ENCODE measurements at places on chromosomes 7 and 10.

DNA sequence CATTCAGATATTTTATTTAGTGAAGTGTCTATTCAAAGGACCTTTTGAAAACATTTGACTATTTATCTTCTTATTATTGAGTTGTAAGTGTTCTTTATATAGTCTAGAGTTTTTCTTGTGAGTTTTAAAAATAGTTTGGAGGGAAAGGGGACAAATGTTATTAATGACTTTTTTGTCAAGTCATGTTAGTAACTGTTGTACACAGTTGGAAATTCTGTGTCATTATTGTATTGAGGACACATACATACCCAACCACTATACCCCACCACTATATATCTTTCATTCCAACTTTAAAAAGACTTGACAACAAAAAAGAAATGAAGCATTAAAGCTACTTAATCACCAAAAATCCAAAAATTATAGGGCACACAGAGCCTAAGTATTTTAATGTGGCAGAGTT, 53.2 kb upstream of the OIT3 start:
- no peak for DNase-seq

GRCh38 chr10:4278186-4278585, 493.2 kb upstream of the KLF6 start:
- DNase-seq, result no peak

GRCh38 chr10:97361537-97361901, 27.0 kb upstream of the FRAT2 start:
- no peak for DNase-seq

- DNase-seq, result no peak
Measured at GRCh38 chr7:11216276-11216675, 242.6 kb downstream of the PHF14 start.

GRCh38 chr10:132707121-132707775, 78.7 kb downstream of the NKX6-2 start:
- DNase-seq, result no peak

- no peak for DNase-seq
Measured at GRCh38 chr7:11754933-11755332, 77.1 kb downstream of the THSD7A start.

- DNase-seq, result no peak
Measured at GRCh38 chr7:87498893-87499292, 23.4 kb upstream of the ABCB4 start.

GRCh38 chr7:149595541-149595940, 97.9 kb upstream of the ZNF746 start:
- no peak for DNase-seq

DNA sequence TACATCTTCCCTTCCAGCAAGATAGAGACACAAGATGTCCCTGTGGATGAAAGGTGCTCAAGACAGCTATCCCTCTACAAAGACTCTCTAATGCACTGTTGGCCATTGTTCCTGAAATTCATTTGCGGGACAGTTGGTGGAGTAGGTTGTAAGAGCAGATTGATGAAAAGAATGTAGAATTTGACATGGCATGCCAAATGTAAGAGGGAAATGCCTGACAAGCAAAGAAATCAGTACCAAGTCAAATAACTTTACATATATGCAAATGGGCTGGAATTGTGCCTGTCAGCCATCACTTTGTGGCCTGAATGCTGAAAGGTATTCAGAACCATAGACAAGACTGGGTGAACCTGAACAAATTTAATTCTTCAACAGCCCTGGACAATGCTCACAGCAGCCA, 120.3 kb upstream of the FAM204A start:
- DNase-seq, result no peak

DNA sequence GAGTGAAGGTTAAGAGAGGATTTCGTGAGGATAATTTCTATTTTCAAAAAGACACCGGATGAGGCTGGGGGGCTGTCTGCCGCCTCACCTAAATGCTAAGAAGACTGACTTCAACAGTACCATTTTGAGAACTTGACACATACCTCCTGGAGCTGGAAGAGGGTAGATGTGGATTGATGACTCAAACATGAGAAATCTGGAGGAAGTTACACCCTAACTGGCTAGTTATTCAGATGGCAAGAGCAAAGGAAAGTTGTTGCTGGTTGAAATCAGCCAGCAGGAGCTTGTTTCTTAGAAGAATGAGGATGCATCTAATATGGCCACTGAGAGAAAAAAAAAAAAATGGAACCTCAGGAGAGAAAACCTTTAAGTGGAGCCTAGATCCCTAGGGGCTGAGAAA, 76.2 kb upstream of the KIAA1217 start:
- DNase-seq, result no peak

DNA sequence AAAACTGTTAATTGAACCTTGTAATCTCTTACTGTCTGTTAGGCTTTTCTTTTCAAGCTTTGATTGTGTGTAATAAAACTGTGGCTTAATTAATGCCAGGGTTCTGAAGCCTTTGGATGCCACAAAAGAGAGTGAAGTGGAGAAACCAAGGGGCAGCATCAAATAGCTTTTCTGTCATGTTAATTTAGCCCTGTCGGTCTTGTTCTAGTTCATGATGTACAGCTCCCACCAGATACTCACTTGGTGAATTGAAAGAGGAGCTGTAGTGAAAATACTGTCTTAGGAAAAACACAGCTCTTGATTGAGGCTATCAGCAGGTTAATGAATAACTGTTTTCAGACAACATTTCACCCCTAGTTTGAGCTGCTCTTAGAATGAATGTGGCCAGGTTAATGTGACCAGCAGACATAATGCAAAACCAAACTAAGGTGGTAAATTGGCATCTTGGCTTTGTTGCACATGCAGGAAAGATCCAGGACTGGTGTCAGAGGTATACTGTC, 94.2 kb downstream of the POLL start:
- no peak for DNase-seq

DNA sequence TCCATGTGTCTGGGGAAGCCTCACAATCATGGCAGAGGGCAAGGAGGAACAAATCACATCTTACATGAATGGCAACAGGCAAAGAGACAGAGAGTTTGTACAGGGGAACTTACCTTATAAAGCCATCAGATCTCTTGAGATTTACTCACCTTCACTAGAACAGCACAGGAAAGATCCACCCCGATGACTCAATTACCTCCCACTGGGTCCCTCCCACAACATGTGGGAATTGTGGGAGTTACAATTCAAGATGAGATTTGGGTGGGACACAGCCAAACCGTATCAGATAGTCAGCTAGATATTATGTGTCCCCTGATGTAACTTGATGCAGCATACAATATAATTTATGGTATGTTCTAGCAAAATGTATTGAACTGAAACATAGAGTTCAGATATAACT, 14.1 kb upstream of the CEP41 start:
- no peak for DNase-seq

GRCh38 chr10:110759523-110759922, 112.2 kb upstream of the PDCD4 start:
- DNase-seq, result no peak

GRCh38 chr10:36538953-36539586, 586.3 kb upstream of the ANKRD30A start:
- DNase-seq, result no peak

- no peak for DNase-seq
Measured at GRCh38 chr10:49508654-49509053, 30.3 kb downstream of the ERCC6 start.

DNA sequence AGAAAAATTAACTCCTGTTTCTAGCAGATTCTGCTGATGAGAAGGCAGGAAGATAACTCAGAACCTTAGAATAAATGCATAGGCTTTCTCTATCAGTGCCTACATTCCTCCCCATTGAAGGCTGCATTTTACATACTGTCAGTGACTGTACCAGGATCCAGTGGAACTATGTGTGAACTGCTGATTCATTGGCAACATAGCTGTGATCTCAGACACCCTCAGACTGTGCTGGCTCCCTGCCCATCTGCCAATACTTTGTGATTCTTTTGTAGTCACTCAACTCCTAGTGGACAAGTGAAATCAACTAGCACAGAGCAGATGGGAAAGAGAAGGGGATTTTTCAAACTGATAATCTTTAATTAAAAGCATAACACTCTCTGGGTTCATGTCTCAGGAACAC, 375.8 kb downstream of the MDFIC start:
- no peak for DNase-seq

- no peak for DNase-seq
Measured at GRCh38 chr10:43595739-43596298, 10.4 kb upstream of the ZNF485 start.

- DNase-seq, result no peak
Measured at GRCh38 chr10:117736655-117737054, 194.1 kb downstream of the EMX2 start.

- DNase-seq, result no peak
Measured at GRCh38 chr10:101783736-101784118, 481 bp upstream of the NPM3 start.

GRCh38 chr10:22219308-22219707, 1.5 kb upstream of the EBLN1 start:
- no peak for DNase-seq

DNA sequence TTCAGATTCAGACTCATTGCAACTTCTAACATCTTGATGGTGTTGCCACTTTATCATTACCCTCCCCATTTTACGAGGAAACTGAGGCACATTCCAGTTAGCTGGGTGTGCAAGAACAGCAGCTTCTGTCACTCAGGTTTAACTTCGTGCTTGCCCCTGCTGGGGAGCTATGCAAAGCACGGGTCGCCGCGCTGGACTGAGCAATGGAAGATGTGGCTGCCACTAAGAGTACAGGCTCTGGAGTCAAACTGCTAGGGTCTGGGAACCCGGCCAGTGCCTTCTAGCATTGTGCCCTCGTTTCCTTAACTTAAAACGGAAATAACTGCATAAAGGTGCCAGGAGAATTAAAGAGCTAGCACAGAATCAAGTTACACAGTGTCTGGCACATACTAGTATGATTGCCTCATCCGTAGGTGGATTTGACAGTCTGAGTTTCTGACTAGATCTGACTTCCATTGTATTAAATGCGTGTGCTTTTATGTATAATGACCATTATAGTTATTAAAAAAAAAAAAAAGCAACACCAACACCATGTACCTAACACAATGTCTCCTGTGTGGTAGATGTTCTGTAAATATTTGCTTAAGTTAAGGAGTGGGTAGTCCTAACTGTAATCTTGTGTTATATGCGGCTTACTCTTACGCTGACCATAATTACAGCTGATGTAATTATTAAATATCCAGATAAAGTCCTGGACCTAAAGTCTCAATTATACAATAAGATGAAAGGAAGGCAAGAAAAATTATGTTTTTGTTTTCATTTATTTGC, 842 bp downstream of the ZNF22 start:
- DNase-seq, result no peak

DNA sequence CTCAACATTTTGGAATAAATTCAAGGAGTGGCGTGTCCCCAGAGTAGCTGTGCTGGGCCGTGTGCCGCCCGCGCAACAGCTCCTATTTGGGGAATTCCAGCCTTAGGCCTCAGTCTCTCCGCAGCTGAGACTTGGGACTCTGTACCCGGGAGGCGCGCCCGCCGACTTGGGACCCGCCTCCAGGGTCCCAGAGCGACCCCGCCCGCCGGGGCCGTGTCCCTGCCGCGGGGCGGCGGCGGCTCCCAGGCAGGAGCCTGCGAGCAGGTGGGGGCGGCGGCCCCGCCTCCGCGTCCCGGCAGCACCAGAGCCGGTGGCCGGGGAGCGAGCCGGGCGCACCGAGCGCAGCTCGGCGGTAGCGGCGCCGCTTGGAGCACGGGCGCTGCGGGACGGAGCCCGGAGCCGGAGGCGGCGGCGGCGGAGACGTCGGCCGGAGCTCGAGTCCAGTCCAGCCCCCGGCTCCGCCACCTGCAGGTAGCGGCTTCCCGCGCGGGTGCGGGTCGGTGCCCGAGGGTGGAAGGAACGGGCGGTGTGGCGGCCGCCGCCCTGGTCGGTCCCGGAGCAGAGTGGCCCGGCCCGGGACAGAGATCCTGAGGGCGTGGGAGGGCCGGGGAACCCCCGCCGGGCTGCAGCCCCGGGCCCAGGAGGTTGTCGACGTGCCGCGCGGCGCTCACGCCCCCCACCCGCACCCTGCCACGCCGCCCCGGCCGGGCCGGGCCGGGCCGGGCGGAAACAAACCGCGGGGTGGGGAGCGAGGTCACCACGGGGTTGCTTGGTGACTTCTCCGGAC, at the start of gene WIPF3:
Gene WIPF3 (plus strand): TSS at position 301 of the 787 bp plus-strand sequence. CDS start 28,217 bp downstream, outside the sequence.
- no peak for DNase-seq

GRCh38 chr7:120869700-120870099, 11.8 kb upstream of the TSPAN12 start:
- DNase-seq, result no peak

- DNase-seq, result no peak
Measured at GRCh38 chr7:131052285-131052904, 275.3 kb upstream of the MKLN1 start.

DNA sequence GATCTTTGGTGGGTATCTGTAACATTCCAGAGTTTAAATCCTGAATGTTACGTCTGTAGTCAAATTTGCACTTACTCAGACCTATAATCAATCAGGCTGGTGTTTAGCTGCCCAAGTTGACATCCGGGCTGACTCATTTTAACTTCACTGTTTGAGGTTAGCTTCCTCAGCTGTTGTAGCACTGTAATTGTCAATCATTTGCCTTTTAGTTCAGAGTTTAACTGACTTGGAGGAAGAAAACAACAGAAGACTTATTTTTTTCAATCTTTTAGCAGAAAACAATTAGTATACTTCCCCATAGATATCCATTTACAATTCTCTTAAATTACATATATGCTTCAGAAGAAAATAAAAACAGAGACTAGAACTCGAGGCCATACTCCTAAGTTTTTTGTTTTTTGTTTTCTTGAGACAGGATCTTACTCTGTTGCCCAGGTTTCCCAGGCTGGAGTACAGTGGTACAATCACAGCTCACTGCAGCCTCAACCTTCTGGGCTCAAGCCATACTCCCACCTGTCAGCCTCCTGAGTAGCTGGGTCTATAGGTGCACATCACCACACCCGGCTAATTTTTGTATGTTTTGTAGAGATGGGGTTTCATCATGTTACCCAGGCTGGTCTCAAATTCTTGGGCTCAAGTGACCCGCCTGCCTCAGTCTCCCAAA, 38.5 kb upstream of the LRRC17 start:
- DNase-seq, result no peak

DNA sequence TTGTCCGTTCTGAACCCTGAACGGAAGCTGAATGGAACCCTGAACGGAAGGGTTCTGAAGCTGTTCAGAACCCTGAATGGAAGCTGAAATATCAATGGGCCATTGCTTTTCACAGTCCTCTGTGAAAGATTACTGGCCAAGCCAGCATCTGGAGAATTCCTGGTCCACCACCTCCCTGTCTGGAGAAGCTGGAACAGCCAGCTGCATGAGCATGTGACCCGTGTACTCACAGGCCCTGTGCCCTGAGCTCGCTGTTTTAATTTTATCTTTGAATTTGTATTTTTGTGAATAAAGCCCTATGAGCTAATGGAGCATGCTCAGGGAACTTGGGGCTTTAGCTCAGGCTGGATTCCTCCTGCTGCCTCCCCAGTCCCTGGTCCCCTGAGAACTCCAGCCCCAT, 37.2 kb downstream of the HTRA1 start:
- no peak for DNase-seq

- no peak for DNase-seq
Measured at GRCh38 chr10:80590585-80591125, 53.0 kb downstream of the SH2D4B start.

DNA sequence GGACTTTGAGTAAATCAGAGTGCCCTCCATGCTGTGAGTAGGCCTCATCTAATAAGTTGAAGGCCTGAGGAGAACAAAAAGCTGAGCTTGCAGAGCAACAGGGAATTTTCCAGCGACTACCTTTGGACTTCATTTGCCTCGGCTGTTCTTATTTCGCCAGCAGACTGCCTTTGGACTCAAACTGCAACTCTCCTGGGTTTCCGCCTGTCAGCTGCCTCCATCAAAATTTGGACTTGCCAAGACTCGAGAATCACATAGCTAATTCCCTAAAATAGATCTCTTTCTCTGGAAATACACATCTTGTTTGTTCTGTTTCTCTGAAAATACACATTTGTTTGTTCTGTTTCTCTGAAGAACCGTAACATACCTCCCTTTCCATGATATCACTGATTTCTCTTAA, 93.8 kb downstream of the ITGB8 start:
- DNase-seq, result no peak

- no peak for DNase-seq
Measured at GRCh38 chr10:22620140-22620857, 94.1 kb downstream of the PIP4K2A start.
